Fibroblast of skin of left quadriceps (primary cell): ENCODE measurements at places on chromosomes 7 and 10.

DNA sequence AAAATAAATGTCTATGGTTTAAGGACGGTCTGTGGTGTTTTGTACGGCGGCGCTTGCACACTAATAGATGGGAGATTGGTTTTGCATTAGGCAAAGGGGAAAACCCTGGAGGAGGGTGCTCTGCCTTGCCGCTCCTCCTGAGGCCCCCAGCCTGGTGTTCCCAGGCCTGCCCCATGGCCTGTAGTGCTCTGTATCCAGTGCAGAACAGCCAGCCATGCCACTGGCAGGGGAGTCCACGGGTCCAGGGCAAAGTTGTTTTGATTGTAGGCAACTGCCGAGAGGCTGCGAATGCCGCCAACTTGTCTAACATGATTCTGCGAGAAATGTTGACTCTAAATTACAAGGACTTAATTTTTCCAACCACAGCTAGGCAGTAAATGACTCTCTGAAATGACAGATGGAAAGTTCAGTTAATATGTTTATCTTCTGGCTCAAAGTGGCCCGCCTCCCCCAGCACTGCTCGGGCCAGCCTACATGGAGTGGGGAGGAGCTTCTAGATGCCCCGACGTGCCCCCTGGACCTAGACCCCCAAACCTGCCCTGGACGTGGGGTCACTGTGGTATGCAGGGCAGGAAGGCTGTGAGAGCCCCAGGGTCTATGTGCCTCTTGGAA, 104.6 kb upstream of the GDF10 start:
- DNase-seq: no peak

GRCh38 chr10:68348265-68348741, 15.6 kb upstream of the PBLD start:
- DNase-seq: no peak

DNA sequence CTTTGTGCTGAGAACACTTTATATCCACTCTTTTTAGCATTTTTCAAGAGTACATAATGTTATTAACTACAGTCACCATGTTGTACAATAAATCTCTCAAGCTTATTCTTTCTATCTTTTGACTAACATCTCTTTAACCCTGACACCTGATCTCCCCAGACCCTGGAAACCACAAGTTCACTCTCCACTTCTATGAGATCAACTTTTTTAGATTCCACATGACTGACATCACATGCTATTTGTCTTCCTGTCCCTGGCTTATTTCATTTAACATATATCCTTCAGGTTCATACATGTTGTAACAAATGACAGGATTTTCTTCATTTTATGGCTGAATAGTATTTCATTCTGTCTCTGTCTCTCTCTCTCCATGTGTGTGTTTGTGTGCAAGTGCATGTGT, 15.5 kb downstream of the SLC13A1 start:
- DNase-seq: no peak

- no peak for DNase-seq
Measured at GRCh38 chr7:139647085-139647484, 123.6 kb downstream of the CLEC2L start.

DNA sequence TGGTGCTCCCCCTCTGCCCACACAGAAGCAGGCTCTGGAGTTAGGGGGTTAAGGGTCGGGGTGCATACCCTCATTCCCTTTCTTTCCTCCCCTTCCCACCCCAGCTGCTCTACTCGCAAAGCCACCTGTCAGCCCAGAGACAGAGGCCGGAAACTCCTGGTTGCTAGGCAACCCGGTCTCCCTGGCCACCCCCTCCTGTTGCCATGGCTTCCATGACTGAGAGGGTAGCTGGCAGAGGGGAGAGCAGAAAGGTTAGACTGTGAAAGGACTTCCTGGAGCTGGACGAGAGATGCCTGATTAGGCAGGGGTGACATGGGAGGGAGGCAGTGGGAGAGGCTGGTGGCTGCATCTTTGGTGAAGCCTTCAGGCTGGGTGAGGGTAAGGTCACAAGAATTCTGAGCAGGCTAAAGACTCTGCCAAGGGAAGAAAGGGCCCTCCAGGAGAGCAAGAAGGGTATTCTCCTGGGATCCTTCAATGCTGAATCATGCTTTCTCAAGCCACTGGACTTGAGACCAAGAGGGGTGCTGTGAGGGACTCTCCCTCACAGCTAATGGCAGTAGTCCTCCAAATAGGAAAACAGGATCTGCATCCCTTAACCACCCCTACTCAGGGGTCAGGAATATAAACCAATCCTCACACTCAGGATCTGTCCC, 5.4 kb downstream of the PSD start:
- DNase-seq: no peak

- DNase-seq: no peak
Measured at GRCh38 chr10:77390481-77390891, 247.1 kb downstream of the KCNMA1 start.

GRCh38 chr10:61974601-61975390, 73.3 kb downstream of the ARID5B start:
- peak; percentile 73 for DNase-seq

DNA sequence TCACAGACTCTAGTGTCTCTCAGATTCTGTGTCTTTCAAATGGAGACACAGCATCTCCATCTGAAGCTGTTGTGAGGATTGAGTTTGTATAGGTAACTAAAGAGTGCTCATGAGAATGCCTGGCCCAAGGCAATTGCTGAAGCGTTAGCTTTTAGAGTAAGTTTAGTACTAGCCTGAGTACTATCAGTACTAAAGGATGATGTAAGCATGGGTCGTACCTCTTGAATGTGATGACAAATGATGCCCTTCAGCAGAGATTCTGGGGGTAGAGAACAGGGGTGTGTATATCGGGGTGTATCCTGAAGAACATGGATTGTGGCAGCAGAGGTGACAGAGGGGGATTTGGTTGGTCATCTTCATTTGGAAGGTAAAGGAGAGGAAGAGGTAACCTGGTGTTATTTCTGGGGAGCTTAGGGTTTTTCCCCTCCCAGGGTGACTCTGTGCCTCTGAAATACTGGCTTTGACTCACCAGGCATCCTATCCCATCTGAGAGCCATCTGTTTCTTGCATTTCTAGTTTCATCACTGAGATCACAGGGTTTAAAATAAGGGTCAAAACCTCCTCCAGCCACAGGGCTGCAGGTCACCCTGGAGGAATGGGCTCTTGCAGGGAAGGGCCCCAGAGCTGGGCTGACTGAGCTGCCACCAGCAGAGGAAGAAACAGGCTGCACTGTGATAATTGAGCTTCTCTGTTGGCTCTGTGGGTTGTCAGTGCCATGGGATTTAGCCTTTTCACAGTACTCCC, 756.0 kb downstream of the KCNMA1 start:
- DNase-seq: no peak

DNA sequence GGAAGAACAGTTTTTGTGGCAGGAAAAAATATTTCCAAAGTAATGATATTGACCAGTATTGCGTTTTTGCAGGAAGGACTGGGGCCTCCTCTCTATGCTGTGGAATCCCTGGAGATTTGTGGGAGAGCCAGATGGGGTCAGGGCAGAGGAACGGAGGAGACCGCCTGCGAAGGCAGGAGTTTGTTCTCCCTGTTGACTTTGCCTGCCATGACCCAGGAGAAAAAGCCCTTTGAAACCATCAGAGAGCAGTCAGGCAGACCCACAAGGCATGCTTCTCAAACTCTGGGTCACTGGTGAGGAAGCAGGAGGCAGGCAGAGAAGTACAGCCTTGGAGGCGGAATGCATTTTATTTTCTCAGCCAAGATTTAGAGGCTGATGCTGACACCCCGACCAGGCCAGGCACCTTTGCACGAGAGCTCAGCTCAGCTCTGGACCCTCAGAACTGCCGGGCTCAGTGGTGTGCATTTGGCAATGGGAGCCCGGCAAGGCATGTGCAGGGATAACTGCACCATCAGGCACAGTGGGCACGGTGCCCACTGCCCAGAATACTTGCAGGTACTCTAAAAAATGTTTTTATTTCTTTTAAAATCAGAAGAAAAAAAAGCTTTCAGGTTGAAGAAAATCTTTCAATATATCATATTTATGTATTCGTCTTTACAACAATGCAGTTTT, 410.4 kb downstream of the RPS24 start:
- no peak for DNase-seq

- no peak for DNase-seq
Measured at GRCh38 chr7:150986099-150986512, 4.7 kb upstream of the NOS3 start.

GRCh38 chr7:27241189-27242056, 1.2 kb upstream of the EVX1 start:
- DNase-seq: no peak

- no peak for DNase-seq
Measured at GRCh38 chr7:1544896-1545416, 11.0 kb downstream of the TMEM184A start.
